Stimulated activated CD8-positive, alpha-beta memory T cell treated with anti-CD3 and anti-CD28 coated beads, Interleukin-2, amount 100 ng/mL, for 1 hour (primary cell): ENCODE measurements at places on chromosomes 12 and 14.

DNA sequence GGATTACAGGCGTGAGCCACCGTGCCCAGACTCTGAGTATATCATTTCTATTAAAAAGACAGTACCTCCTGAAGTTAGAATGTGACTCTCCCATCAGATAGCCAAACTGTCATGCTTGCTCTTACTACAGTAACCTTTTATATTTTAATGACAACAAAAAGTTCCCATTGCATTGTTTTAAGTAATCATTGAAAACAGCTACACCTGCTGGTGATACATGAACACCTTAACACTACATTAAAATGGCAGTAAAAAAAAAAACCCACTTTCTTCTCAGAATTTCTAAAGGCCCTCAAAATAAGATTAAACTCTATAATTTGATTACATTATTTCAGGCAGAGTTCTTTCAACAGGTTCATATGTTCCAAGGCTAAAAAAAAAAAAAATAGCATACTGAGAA, 76.7 kb downstream of the SH2B3 start:
- DNase-seq: no peak

- DNase-seq: no peak
Observed at GRCh38 chr14:39581474-39581873, 149.2 kb upstream of the FBXO33 start.

DNA sequence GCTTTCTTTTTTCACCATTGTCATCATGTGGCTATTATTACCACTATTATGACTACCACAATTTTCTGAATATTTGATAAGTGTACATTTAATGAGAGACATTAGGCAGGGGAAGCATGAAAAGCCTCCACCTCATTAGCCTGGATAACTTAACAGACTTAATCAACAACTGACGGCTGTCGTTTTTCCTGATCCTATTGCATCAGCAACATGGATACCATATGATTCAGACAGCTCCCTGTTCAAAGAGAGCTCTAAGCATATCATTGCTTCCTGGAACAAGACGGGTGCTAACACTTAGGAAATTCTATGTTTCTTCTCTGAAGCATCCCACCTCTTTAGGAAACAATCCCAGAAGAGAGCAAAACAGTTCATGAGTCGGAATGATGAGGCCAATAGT, 765.2 kb downstream of the NOVA1 start:
- DNase-seq: no peak

GRCh38 chr12:77835969-77836368, 5.3 kb downstream of the NAV3 start:
- DNase-seq: no peak

- DNase-seq: no peak
Observed at GRCh38 chr12:54358191-54358944, 5.9 kb downstream of the GPR84 start.

DNA sequence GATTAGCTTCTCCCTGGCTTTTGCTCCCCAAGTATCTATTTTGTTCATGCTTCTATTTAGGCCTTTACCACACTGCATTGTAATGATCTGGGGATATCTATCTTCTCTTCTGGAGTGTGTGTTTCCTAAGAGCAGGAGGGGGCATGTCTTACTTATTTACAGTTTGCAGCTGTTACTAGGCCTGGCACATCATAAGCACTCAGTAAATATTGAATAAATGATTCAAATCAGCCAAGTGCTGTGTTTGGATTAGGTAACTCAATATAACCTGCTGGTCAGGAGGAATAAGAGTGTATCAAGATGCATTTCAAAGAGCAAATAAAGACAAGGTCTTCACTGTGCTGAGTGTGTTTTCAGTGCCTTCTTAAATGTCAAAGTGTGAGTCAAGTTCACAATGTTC, 186.1 kb downstream of the FOXG1 start:
- no peak for DNase-seq

DNA sequence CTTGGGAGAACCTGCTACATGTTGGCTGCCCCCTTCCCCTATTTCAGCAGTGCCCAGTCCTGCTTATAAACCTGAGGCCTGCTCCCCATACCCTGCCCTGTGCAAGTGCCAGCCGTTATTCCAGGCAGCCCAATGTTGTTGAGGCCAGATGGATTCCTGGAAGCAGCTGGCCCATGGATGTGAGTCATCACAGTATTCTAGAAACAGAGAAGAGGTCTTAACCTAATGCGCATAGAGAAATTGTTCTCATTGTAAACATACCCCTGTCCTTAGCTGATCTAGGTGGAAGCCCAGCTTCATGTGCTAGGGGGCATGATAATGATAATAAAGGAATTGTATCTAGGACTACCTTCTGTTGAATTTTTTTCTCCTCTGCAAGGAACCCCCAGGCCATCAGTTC, 69.7 kb downstream of the TSPAN11 start:
- DNase-seq: no peak

- DNase-seq: no peak
Observed at GRCh38 chr12:117986705-117987469, 18.1 kb upstream of the KSR2 start.

GRCh38 chr14:50786751-50787464, 44.1 kb downstream of the NIN start:
- DNase-seq: no peak

GRCh38 chr12:54988402-54989054, 4.0 kb upstream of the TESPA1 start:
- DNase-seq: no peak
